ENCODE measurements at places on chromosomes 11 and 22. TPM values are rescaled to one million over a fixed set of nuclear protein-coding genes. Genes with fewer than 3 reads are reported as not detected.

- DNase-seq, result no peak
Observed at GRCh38 chr11:91641153-91641552, 583.5 kb upstream of the FAT3 start.

DNA sequence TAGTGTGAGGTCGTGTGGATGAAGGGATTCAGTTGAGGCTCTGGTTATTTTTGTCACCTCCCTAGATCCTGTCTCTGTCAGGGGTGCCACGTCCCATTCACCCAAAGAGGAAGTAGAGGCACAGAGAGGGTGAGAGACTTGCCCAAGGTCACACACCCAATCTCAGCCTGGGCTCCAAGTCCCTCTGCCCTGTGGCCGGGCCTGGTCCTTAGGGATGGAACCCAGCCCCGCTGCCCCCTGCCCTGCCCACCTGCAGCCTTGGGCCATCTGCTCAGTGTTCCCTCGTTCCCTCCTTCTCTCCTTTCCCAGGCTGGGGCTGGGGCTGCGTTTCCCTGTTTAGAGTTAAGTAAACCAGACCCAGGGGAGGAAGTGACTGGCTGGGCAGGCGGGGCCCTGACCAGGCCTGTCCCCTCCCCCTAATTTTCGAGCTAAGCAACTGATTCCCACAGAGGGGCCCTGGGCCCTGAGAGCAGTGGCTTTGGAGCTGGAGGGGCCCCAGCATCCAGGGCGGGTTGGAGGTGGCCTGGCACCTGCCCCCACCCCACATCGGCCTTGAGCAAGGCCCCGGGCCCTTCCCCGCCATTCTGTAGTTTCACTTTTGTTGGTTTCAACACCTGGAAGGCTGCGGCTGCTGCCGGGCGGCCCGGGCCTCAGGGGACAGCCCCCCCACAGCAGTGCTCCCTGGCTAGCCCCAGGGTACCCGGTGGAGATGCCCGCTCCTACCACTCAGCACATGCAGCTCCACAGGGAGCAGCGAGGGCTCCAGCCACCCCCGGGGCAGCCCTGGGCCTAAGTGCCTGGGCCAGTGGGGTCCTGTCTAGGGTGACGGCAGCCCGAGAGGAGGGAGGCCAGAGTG is 1.5 kb downstream of the TCIRG1 start:
- DNase-seq, result peak; percentile 76

DNA sequence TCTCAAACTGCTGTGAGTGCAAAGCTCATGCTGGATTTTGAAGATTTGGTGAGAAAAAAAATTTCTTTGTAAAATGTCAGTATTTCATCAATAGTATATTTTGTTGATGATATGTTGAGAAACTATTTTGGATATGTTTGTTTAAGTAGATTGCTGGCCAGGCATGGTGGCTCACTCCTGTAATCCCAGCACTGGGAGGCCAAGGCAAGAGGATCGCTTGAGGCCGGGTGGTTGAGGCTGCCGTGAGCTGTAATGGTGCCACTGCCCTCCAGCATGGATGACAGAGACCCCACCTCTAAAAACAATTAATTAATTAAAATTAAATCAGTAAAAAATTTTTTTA is 6.9 kb upstream of the IFITM3 start:
- no peak for DNase-seq

GRCh38 chr22:17846326-17846992 is 72.2 kb upstream of the BID start:
- no peak for DNase-seq

GRCh38 chr11:59899532-59899931 is 20.9 kb downstream of the OOSP3 start:
- DNase-seq, result peak; percentile 55

DNA sequence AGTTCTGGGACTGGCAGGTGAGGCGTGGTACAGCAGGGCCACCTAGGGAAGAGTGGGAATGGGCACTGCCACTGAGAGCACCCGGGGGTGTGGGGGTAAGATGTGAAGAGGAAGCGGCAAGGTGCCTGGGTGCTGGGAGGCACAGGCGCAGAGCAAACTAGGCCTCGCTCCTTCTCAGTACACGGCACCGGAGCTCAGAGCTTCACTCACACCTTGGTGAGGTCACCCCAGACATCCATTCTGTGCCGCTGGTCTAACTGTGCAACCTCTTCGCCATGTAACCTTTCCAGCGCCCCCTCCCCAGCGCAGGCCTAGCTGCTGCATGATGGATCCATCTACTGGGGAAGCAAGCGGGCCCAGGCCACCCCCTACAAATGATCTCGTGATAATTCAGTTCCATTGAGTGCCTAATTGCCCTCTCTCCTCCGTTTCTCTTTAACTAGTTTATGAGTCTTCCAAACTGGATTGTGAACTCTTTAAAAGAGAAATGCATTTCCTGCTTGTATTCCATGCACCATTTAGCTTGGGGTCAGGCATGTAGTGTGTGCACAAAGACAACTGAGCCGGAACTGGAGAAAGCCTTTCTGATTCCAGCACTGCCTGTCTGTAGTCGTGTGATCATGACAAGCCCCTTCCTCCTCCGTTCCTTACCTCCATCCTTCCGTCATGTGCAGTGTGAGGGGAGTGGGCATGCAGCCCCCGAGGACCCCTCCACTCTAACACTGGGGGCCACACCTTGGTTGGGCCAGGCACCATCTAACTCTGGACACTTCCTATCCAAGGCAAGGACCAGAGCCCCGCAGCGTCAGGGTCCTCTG is 1475.2 kb downstream of the TBC1D22A start:
- no peak for DNase-seq

The HTR3A gene
- total RNA-seq, result 4.1 TPM

DNA sequence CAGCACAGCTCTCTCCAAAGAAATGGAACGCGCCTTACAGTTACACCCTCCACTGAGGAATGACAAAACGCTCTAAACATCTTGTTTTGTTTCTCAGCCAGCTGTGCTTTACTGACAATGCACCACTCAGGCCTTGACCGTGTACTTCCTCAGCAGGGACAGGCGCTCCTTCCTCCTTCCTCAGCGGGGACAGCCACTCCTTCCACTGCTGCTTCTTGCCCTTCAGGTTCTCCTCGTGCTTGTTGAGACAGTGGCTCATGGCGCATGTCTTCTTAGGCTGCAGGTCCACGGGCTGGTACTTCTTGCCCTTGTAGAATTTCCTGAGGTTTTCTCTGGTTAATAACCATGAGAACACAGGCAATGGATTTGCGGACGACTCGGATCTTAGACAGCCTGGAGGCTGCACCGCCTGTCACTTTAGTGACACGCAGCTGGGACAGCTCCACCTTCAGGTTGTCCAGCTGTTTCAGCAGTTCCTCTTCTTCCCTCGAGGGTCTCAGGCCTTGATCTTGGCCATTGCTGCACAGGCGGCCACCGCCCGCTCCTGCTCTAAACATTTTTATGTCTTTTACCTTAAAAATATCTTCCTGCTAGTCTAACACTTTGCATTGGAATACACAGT is 613.8 kb downstream of the BRD1 start:
- DNase-seq, result peak; percentile 15

DNA sequence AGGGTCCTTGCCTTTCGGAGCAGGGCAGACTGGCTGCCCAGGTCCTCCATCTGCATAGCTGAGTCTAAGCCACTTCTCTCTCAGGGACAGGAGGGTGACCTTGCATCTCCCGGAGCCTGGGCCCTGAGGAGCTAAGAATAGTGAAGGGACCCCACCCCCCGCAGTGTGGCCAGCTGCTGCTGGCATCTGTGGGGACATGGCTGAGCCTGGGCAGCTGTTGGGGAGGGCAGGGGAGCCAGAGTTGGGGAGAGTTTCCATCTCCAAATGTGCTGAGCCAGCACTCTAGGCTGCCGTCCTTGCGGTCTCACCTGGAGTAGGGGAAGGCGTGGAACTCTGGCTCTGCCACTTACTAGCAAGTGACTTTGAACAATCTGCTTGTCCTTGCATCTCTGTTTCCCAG is 34.8 kb upstream of the SHISAL1 start:
- no peak for DNase-seq

DNA sequence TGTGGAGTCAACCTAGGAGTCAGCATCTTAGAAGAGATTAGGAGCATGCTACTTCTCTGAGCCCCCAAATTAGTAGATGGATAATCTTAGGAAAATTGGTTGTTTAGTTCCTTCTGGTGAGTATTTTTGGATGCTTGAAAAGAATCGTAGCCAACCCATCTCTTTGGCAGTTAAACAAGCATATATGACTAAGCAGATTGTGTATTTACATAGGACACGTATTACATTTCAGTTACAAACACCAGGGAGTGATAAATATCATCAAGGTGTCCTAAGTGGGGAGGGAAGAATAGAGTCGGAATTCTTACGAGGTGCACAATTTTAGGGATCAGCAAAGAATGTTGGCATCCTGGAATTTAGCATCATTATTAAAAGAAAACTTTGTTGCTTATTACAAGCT is 13.5 kb downstream of the PLET1 start:
- no peak for DNase-seq

The OR5AP2 gene
- not detected for total RNA-seq

- no peak for DNase-seq
Observed at GRCh38 chr22:37957232-37957631, 3.7 kb downstream of the POLR2F start.

The OOSP2 gene
- total RNA-seq, result not detected

DNA sequence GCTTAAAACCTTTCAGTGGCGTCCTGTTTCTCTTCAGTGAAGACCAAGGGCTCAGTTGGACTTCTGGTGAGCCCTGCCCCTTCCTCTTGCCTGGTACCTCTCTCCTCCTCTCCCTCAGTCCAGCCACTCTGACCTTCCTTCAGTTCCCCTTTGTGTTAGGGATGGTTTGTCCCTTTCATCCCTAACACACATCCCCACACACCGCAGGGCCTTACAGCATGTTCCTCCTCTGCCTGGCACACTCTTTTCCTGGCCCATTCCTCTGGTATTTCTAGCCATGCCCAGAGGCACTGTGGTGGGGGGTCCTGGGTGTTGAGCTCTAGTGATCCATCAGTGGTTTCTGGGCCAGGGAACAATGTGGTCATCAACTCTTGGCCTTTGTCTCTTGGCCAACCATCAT is 21.4 kb downstream of the GNAZ start:
- no peak for DNase-seq
